Kidney (tissue), 22 donors: ENCODE measurements at places on chromosomes 4 and X.

GRCh38 chr4:159150396-159150795 is 47.5 kb downstream of the RAPGEF2 start:
- DNase-seq = peak; percentile 68

DNA sequence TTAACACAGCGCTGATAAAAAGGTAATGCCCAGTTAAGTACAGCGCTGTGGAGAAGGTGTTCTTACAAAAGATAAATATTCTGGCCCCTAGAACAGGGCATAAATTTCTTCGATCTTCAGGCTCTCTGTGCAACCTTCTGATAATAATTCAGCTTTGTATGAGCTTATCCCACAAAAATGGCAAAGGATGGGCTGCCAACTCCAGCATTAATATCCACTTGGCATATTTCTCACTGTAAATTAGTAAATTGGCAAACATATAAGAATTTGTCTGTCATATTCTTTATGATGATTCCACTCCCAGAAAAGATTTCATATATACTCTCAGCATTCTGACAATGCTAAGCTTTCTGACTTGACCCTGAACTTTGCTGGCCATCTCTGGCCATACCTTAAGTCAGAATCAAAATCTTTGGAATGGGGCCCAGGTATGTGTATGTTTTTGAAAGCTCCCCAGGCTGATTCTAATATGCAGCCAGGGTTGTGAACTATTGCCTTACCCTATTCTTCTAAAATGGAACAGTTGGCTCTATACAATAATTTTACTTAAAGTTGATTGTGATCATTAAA is 134.8 kb downstream of the FRYL start:
- DNase-seq = no peak

- DNase-seq = no peak
Measured at GRCh38 chr4:139843641-139844040, 178.0 kb downstream of the MGST2 start.

DNA sequence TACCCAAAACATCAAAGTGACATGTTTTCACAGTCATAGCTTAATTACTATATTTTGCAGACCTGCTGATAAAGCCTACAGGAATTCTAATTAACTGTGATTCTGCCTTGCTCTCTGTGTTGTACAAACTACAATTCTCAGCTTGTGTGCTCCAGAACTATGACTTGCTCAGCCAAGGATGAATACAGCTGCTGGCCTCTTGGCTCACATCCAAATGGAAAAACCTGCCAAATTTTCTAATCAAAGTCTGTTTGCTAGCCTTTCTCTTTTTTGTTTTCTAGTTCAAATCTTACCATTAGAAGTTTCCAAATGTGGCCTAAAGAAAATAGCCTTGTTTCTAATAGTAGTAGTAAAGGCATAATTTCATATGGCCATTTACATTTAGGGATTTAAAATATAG is 1176.8 kb downstream of the FAM133A start:
- peak; percentile 17 for DNase-seq

DNA sequence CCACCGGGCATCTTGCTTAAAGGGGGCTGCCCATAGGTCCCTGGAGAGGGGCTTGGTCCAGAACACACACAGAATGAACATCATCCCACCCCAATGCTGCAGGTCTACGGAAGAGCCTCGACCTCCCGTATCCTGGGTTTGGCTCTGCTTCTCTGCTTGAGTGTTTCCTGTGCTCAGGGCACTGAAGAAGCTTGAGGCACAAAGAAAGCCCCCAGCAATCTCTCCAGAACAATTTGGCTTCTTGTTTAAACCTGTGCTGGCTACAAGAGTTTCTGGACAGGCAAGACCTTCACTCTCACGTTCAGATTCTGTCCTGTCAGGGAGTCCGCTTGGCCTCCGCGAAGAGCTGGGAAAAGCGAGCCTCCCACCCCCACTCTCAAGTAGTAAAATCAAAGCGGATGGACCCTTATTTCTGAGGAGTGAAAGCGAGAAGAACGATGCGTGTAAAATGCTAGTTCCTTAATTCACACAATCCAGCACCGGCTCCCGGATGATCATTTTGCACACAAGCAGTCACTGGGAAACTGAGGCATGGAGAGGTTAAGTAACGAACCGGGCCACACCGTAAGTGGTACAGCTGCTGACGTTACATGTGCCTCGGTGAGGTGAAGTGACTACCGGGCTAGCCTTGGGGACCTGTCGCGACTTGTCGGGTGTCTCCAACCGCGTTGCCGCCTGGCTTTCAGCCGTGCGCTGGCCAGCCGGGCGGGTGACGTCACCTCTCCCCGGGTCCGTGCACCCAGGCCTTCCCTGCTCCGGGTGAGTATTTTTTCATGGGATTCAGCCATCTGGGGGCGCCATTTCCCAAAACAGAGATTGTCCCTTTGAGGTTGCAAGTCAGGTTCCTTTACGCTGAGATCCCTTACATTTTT is 3.1 kb upstream of the SFRP2 start:
- peak; percentile 92 for DNase-seq
